ENCODE measurements at places on chromosomes 5 and 9.

GRCh38 chr9:100600521-100601079, 22.7 kb downstream of the CAVIN4 start:
- no peak for DNase-seq

DNA sequence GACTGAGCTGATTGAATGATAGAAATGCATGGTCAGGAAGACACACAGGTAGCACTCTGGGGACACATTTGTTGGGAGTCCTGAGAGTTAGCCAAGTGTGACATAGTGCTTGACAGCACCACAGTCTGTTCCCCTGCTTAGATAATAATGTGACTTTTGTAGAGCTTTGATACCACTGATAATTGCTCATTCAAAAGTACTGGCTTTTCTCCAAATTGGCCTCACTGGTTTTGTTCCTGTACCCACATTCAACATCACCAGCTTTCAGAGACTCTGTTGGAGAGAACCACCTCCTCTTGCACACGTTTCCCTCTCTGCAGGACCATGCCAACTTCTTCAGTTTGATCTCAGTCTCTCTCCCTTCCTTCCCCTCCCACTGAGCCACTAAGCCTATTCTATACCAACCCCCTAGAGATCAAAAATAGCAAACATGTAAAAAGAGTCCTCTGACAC, 52.5 kb upstream of the IL7R start:
- DNase-seq: no peak

GRCh38 chr9:106220415-106220814, 526.1 kb downstream of the TMEM38B start:
- DNase-seq: no peak

GRCh38 chr9:79663300-79663699, 91.5 kb downstream of the TLE4 start:
- DNase-seq: no peak

GRCh38 chr5:1052641-1053390, 44.2 kb downstream of the NKD2 start:
- DNase-seq: no peak

DNA sequence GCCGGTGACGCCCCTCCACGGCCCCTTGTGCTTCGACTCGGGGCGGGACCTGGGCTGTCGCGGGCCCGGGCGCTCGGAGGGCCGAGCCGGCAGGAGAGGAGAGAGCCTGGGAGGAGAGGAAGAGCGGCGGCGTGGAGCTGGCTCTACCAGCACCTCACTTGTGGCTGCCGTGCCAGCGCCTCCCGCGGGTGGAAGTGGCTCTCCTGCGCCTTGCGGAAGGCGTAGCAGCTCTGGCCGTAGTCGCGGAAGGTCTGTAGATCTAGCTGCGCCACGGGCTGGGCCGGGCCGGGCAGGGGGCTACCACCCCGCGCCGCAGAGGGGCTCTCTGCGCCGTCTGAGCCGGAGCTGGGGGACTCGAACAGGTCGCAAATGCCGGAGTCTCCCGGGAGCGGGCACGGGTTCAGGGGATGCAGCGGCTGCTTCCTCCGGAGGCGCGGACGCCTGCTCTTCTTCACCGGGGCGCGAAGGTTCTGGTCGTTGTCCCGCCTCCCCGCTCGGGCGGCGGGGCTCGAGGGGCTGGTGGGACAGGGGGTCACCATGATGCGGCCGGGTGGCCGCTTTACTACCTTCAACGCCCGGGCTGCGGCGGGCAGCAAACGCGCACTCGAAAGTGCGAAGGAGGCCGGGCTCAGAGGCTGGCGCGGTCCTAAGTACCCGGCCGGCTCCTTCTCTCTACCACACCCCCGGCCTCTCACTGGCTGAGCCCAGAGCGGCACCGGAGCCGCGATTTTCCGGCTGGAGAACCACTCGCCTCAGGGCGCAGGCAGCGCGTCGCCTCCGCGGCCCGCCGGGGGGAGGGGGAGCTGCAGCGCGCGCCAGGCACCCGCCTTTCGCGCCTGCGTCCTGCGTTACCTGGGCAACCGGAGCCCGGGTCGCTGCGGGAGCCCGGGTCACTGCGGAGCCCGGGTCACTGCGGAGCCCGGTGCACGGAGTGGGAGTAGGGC, at the start of gene CCNO:
CCNO (minus strand) TSS at position 624 of the 944 bp plus-strand sequence; CDS start at position 539, 85 bp downstream.
- DNase-seq: peak; percentile 31

- DNase-seq: no peak
These were observed 5.1 kb downstream of the SNX30 start for GRCh38 chr9:112755675-112756074.

- DNase-seq: no peak
These were observed 283.8 kb upstream of the DMRT1 start for GRCh38 chr9:557601-558201.

GRCh38 chr5:390623-391491, 52.1 kb upstream of the EXOC3 start:
- no peak for DNase-seq

GRCh38 chr9:35569206-35569605, 35.9 kb upstream of the TESK1 start:
- DNase-seq: no peak

- no peak for DNase-seq
These were observed at the start of gene ENG for GRCh38 chr9:127854184-127854806. Gene ENG (minus strand): TSS chr9:127854658. CDS start chr9:127854355, 303 bp downstream.

GRCh38 chr9:114830546-114830945, 24.7 kb upstream of the TNFSF15 start:
- DNase-seq: no peak

DNA sequence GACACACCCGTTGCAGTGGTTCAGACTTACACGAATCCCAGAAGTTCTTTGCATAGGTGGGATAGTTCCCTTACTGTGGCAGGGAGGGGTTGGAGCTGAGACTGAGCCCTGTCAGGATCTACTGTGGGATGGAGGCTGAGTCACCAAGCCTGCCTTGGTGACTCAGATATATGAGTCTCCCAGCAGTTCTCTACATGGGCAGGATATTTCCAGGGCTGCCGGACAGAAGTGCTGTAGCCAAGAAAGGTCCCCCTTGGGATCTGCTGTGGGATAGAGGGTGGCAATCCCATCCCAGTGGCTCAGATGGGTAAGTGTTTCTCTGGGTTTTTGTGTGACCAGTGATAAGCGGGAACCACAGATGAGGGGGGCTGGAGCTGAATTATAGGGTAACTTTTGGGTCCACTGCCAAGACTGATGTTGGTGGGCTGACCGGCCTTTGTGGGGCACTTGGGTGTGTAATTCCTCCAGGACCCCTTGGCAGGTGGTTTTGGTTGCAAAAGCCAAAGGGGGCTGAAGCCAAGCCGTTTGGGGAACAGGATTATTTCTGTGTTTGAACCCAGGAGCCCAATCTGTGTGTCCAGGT, 18.7 kb downstream of the XRCC4 start:
- no peak for DNase-seq

- no peak for DNase-seq
These were observed 28.1 kb downstream of the NREP start for GRCh38 chr5:111728941-111729340.

DNA sequence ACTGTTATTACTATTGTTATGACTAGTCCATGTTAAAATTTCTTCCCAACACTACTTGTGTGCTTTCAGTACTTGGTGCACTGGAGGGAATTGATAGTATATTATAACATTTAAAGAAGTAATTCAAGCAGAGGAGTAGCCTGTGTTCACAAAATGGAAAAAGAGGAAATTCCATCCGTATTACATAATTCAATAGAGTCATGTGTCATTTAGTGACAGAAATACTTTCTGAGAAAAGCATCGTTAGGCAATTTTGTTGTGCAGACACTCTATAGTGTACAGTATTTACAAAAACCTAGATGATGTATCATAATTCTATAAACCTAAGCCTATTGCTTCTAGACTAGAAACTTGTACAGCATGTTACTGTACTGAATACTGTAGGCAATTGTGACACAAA, 78.3 kb upstream of the PCSK5 start:
- no peak for DNase-seq

DNA sequence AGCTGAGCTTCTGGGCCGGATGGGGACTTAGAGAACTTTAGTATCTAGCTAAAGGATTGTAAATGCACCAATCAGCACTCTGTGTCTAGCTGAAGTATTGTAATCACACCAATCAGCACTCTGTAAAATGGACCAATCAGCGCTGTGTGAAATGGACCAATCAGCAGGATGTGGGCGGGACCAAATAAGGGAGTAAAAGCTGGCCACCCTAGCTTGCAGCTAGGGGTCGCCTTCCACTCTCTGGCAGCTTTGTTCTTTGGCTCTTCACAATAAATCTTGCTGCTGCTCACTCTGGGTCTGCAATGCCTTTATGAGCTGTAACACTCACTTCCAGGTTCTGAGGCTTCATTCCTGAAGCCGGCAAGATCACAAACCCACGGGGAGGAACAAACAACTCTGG, 354.0 kb downstream of the PRR16 start:
- no peak for DNase-seq

DNA sequence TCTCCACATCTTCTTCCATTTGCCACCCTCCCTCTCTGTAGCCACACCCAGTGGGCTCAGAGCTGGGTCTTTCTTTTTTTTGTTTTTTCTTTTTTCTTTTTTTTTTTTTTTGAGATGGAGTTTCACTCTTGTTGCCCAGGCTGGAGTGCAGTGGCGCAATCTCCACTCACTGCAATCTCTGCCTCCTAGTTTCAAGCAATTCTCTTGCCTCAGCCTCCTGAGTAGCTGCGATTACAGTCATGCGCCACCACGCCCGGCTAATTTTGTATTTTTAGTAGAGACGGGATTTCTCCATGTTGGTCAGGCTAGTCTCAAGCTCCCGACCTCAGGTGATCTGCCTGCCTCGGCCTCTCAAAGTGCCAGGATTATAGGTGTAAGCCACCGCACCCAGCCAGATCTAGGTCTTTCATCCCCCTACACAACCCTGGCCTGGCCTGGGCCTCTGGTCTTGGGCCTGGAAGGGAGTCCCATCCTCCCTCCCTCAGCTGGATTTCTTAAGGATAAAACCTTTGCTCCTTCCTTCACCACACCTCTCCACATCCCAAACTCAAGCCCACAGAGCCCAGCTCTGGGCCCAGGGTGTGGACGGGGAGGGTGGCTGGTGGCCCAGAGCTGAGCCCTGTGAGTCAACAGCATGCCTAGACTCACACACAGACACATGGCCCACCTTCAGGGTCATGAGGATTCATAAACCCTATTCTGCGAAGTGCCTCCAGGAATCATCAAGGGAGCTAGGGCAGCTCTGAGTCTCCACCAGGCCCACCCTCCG, 18.8 kb upstream of the KCNIP1 start:
- no peak for DNase-seq
